ENCODE measurements at places on chromosomes 6 and 20.

DNA sequence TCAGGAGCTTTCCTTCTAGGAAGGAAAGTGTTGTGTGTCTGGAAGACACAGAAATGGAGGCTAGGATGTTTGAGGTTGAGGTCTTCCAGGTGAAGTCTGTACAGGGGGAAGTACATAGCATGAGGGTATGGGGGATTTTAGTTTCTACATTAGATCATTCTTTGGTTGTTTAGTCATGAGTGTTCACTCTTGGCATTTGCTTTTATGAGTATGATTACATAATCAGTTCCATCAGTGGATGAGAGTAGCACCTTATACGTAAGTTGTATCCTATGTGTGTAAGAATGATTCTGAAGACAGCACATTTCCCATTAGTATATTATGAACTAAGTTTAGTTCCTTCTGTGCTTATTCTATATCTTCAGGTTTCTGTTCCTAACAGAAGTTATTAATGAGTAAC, 1.9 kb downstream of the CDYL start:
- no peak for DNase-seq

DNA sequence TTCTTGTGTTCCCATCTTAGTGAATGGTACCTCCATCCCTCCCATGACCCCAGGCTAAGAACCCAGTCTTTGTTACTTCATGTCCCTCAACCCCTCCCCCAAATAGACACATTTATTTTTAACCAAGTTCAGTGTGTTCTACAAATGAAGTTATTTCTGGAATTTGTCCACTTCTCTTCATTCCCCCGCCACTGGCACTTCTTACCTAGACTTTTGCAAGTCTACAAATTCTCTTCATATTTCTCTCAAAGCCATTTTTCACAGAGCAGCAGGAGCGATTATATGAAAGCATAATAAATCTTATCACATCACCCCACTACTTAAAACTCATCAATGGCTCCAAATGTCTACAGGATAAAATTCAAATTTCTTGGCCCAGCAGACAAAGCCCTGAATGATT, 131.4 kb downstream of the BTBD9 start:
- no peak for DNase-seq

GRCh38 chr6:142907544-142907943, 37.4 kb downstream of the HIVEP2 start:
- DNase-seq: no peak

DNA sequence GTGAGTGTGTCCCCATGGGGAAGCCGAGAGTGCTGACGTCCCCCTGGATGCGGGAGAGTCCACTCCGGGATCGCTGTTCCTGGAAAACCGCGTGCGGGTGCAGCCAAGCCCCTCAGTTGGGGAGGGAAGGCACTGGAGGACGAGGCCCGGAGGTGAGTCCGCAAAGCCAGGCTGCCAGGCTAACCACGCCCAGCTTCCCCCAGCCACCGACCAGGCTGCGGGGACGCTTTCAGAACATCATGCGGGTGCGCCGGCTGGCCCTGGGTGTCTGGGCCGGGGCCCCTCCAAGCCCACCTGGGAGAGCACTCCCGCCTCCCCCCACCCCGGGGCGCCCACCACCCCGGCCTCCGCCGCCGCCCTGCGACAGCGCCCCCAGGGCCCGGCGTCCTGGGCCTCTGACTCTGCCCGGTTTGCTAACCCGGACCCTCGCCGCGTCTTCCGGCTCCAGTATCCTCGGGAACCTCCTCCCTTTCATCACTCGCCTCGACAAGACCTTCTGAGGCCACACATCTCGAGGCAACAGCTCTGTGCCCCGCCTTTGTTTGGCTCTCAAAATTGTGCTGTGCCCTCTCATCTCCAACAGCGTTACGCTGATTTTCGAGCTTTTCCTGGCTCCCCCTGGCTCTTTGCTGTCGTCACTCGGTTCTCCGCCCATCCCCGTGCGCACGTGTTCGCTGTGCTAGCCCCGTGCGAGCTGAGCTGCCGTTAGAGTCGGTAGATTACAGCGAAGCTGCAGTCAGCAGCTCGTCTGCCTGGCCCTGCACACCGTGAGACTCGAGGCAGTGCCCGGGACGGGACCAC, 47.1 kb upstream of the ENTPD6 start:
- DNase-seq: peak; percentile 67

DNA sequence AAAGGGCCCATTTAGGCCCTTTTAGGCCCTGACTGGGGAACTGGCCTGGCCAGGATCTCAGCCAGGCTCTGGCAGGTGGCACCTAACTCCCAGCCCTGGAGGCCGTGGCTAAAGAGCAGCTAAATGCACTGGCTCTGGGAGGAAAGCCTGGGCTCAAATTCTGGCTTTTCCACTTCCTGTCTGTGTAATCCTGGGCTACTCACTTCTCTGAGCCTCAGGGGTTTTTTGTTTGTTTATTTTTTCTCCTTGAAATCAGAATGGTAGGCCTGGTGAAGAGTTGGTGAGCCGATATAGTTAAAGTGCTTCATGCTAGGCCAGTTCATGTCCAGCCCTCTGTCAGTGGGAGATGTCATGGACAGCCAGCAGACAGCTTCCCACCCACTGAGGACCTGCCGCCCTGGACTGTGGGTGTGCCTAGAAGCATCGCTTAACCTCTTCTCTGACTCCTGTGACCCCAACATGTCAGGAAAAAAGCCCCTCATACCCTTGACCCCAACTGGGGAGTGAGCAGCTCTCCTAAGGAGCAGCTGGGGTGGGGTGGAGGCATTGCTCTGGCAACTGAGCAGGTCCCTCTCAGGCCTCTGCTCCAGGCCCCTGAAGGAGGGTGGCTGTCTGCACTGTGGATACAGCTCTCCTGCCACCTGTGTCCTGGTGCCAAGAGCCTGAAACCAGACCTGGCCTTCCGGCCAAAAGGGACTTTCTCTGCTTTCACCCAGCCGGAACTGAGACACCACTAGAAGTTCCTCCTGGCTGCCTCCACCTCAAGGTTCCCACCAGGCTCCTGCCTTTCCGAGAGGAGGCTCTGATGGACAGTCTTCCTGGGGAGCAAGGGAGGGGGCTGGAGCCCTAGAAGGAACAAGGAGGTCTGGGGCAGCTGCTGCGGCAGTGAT, 57.2 kb upstream of the MYL9 start:
- DNase-seq: no peak

DNA sequence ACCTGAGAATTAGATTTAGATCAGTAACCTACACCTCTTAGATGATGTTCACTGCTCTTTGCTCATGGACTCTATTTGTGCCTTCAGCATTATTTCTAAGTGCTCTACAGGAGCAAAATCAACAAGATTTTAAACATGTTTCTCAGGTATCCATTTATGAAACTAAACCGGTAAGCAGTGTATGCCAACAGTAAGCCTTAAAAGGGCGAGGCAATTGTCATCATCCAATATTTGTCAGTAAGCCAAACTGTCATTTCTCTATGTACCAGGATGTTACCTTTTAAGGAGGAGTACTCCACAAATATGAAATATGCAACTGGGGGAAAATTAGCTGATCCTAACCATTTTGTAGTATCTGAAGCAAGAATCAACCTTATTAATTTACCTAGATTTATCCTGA, 69.6 kb upstream of the ZNF184 start:
- no peak for DNase-seq

- DNase-seq: no peak
Measured at GRCh38 chr6:2063547-2063946, 181.9 kb downstream of the GMDS start.

DNA sequence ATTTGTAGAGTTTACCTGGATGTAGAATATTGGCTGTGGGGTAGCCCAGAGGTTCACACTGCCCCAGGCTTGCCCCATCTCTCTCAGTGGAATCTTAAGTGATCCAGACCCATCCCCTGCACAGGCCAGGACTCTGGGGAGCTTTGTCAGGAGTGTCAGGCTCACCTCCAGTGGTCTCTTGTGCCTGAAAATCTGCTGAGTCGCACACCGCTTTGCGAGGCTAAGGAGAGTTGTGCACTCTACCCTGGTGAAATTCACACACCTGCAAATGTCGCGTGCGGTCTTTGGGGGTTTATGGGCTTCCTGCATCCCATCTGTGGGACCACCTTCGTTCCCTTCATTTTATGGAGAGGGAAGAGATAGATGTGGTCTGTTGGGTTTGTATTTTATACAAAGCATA, 63.6 kb upstream of the KIF25 start:
- DNase-seq: no peak

GRCh38 chr20:17823409-17824144, 123.8 kb downstream of the BANF2 start:
- no peak for DNase-seq

- no peak for DNase-seq
Measured at GRCh38 chr20:61608275-61609085, 356.4 kb downstream of the CDH4 start.

DNA sequence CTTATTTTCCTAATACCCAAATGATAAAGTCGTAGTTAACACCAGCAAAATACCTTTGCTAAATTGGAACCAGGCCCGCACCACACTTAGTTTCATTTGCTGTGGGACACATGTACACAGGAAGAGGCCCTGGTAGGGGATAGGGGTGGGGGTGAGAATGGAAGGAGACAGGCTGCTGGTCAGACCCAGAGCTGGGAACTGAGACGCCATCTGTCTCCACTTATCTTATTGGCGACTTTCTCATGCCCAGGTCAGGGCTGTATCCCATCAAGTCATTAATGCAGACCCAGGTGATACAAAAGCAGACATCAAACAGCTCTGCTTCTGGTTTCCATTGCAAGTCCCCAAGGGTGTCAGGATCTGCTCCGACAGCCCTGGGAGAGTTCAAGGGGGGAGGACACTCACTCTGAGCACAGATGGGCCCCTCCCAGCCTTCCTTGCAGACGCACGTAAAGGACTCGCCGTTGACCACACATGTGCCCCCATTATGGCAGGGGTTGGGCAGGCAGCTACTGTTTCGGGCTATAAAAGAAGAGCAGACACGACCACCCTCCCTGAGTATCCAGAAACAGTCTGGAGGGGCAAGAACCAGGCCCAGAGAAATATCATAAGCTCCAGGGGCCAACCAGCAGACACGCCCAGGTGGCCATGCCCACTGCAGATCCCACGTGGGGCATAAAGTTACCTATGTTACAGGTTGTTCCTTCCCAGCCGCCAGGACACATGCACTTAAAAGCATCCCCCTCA, 29.2 kb downstream of the JAG1 start:
- no peak for DNase-seq

DNA sequence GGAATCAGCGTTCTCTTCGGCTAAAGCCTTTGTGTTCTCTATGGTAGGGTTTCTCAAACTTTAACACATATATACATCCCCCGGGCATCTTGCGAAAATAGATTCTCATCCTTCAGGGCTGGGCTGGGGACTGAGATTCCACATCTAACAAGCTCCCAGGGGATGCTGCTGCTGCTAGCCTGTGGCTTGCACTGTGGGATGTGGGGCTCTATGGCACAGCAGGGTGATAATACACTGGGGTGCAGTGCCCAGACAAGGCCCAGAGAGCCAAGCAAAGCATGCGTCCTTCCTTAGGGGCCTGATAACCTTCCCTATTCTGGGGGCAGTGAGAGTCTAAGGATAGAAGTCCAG, 102.0 kb downstream of the LAMP5 start:
- DNase-seq: no peak

DNA sequence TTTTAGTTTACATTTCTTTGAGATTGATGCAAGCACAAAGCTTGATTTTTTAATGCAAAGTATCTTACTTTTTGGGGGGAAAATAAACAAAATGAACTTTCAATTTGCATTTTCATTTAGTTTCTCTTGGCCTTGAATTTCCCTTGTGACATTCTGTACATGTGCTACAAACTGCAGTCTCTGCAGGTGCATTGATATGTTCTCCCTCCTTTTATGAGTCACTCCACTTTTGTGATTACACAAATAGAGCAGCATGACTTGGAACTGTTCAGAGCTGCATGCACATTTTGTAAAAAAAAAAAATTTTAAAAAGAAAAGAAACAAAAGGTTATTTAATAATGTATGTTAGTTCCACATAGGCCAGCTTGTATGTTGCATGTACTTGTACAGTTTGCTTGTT, 220.0 kb upstream of the KCNQ5 start:
- DNase-seq: no peak

DNA sequence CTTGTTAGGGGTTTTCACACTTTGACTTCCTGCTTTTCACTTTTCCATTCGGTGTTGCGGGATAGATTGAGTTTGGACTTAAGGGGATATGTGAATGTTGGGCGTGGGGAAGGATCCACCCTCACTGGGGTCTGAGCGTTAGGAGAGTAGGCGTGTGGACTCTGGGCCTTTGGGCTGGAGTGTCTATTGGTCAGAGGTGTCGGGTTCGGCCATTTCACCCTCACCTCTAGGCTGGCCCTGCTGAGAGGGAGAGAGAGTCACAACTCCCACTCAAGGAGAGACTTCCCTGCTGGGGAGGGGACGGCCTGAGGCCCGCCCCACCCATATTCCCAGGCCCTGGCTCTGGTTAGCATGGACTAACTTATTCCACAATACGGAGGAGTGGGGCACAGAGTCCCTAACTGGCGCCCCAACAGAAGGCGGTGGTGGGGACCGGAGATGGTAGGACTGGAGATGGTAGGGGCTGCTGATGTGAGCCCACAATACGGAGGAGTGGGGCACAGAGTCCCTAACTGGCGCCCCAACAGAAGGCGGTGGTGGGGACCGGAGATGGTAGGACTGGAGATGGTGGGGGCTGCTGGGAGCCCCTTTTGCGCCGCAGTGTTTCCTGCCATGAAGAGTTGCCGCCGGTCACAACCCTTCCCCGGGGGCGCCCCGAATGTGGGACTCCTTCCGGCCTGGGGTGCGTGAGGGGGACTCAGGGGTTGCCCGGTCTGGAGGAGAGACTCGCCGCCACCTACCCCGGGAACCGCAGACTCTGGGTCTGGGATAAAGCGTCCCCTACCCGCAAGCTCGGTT, 1.4 kb upstream of the PTPRA start:
- no peak for DNase-seq

- DNase-seq: no peak
Measured at GRCh38 chr20:4837760-4838159, 116.1 kb downstream of the PRND start.

DNA sequence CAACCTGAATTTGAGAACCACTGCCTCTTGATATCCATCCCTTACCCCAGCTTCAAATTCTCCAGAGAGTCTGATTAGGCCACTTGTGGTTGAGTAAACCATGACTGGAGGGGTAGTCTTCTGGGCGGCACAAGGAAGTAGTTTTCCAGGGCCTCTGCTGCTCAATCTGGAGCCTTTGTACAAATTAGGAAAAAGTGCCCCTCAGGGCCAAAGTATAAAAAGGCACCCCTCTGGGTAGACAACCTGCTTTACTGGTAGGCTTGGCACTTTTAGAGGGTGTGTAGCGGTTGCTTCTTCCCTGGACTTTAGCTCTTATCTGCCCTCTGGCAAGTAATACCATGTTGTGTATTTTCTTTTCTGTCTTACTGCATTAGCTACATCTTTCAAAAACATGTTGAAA, 32.9 kb upstream of the RPL7L1 start:
- no peak for DNase-seq

GRCh38 chr6:13378669-13379590, 50.6 kb upstream of the TBC1D7 start:
- DNase-seq: no peak

- no peak for DNase-seq
Measured at GRCh38 chr20:15098351-15098750, 760.9 kb upstream of the FLRT3 start.

- no peak for DNase-seq
Measured at GRCh38 chr6:29183594-29183993, 12.9 kb downstream of the OR2J2 start.

DNA sequence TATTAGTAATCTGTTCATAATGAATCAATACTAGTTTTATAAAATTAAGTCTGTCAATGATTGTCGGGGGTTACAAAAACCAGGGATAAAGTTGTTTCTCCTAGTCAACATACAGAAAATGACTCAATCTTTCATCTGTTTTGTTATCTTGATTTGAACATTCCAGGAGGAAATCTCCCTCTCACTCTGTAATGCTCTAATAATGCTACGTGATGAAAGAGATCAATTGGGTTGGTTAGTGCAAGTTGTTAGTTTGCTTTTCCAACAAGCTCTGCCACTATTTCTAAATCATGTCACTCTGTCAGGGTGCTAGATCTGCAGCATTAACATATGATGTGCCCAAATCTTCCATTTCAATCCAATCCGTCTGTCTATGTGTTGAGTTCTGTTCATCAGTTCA, 379.5 kb upstream of the GJE1 start:
- no peak for DNase-seq
